ENCODE measurements at places on chromosomes 1 and 21. TPM values are rescaled to one million over a fixed set of nuclear protein-coding genes. Genes with fewer than 3 reads are reported as not detected.

DCLRE1B gene
- total RNA-seq: 31.2 TPM

KLHL21 gene
- total RNA-seq: 37.3 TPM

F13B gene
- total RNA-seq: not detected

AMY1A gene
- not detected for total RNA-seq

FBXO2 gene
- 1.8 TPM for total RNA-seq

PLA2G2F gene
- total RNA-seq: not detected

CNIH3 gene
- 1.6 TPM for total RNA-seq

RNU11 gene
- not detected for total RNA-seq

CSDE1 gene
- 481 TPM for total RNA-seq

CD5L gene
- total RNA-seq: not detected

CELA2A gene
- not detected for total RNA-seq

- DNase-seq: no peak
Measured at GRCh38 chr1:24890887-24891286, 39.2 kb downstream of the RUNX3 start.

DNA sequence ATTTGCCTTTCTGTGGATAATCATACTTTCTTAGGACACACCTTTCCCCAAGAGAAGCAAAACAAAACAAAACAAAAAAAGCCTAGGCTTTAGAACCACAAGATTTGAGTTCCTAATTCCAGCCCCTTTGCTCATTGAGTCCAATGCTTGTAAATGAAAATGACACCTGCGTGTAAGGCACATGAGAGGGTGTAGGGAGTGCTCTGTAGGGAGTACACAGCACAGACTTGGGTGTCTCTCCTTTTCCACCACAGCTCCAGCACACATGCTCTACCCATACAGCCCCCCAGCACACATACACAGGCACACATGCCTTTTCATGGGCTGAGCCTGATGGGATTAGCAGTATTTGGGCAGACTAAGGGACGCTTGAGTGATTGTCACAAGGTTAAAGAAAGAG lies 9.2 kb upstream of the NGF start:
- no peak for DNase-seq

GRCh38 chr1:93350322-93350721 lies 4.6 kb downstream of the DR1 start:
- no peak for DNase-seq

- DNase-seq: no peak
Measured at GRCh38 chr1:173294843-173295242, 87.7 kb upstream of the TNFSF4 start.

- no peak for DNase-seq
Measured at GRCh38 chr1:203536575-203536974, 42.6 kb downstream of the OPTC start.

DNA sequence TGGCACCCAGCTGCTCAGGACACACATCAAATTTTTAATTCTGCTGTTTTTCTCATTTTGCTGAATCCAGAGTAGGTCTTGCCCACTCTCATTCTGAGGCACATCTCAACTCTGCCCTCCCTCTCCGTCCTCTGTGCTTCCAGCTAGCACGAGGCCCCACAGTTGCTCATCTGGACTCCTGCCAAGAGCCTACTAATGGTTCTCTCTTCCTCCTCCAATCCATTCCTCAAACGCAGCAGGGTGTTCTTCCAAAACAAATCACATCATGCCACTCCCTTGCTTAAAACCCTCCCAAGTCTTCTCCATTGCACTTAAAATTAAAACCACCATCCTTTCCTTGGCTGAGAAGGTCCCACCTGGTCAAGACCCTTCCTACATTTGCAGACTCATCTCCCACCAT lies 49.8 kb upstream of the SCAF4 start:
- DNase-seq: no peak

- DNase-seq: peak; percentile 7
Measured at GRCh38 chr1:61053712-61054600, 28.4 kb upstream of the NFIA start.

DNA sequence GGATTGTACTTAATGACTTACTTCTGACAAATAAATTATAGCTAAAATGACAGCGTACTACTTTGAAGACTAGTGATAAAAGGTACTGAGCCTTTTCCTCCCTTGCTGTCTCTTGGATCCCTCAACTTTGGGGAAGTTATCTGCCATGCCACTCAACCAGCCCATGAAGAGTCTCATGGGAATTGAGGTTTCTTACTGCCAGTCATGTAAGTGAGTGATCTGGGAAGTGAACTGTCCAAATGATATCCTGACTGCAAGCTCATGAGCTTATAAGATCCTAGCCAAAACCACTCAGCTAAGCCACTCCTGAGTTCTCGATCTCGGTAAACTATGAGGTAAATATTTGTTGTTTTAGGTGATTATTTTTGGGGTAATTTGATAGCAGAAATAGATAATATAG lies 247.8 kb downstream of the NCAM2 start:
- no peak for DNase-seq

- no peak for DNase-seq
Measured at GRCh38 chr1:61160526-61160925, 78.2 kb downstream of the NFIA start.

DNA sequence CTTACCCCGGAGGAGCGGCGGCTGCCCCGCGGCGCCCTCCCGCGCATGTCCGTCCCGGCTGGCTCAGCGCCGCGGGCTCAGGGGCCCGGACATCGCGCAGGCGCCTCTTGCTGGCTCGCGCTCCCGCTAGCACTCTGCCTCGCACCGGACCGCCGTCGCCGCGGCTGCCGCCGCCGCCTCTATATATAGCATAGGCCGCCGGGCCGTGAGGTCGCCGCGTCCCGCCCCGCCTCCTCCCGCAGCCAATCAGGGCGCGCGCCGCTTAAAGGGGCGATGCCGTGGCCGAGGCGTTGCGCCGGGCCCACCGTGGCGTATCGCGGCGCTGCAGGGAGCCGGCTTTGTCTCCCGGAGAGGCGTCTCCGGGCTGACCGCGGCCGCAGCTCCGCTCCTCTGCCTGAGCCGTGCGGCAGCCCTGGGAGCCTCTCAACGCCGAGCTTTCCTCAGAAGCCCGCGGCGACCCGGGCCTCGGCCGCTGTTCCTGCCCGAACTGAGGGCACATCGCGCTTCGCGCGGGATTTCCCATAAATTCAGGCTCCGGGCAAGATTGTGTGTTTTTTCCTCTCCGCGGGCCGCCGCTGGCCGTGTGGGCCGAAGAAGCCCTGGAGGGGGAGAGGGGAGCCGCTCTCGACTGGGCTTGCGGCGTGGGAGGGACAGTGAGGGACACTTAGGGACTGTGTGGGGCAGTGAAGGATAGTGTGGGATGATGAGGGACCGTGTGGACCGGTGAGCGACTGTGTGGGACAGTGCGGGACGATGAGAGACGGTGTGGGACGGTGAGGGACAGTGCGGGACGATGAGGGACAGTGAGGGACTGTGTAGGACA lies at the start of gene ERRFI1:
Gene ERRFI1 (minus strand): TSS at position 157 of the 823 bp plus-strand sequence. CDS start 10,690 bp downstream, outside the sequence.
- DNase-seq: peak; percentile 84

DNA sequence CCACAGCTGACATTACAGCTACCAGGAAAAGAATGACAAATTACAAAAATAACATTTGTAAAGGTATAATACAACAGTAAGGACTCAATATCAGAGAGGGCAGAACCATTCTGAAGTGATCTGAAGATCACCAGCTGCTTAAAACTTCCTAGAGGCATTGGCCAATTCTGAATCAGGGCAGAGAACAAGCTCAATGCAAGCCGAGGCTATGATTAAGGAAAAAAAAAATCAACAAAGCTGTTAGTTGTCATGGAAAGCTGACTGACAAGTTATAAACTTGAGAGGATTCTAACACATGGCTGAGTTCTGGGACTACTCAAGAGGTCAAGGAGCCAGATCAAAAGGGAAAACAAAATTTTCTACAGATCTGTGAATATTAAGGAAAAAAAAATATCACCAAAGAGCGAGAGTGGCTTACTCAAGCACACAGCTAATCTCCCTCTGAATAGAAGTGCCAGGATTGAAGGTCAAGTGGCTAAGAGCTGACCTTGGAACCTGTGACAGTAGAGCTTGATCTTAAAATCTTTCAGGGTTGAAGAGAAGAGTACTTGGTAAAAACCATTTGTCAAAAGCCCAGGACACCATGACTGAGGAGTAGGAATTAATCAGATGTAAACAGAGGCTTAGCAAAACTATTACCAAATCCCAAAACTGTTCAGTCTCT lies 383.4 kb downstream of the USP25 start:
- DNase-seq: no peak

DNA sequence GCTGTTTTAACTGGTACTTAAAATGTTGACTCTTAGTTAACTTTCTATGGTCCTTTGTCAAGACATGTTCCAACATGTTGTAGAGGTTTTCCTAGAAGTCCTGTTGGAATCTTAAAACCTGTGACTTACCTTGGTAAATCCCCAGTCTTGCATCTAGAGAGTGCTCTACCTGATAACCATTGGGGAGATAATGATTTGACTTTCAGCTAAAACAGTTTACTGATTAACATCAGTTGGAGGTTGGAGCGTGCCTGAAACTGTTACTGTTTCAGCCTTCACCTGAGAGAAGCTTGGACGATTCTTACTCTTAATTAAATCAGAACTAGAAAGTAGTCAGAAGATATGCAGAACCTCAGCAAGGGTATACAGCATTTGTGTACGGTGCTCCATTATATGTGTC lies 8.8 kb downstream of the MDM4 start:
- no peak for DNase-seq

- DNase-seq: no peak
Measured at GRCh38 chr1:118973531-118974137, 14.5 kb downstream of the TBX15 start.
